ENCODE measurements at places on chromosomes 3 and 15.

- DNase-seq: peak; percentile 45
Measured at GRCh38 chr3:47441796-47442551, 33.8 kb downstream of the SCAP start.

GRCh38 chr3:168618827-168619470, 523.2 kb upstream of the GOLIM4 start:
- DNase-seq: no peak

DNA sequence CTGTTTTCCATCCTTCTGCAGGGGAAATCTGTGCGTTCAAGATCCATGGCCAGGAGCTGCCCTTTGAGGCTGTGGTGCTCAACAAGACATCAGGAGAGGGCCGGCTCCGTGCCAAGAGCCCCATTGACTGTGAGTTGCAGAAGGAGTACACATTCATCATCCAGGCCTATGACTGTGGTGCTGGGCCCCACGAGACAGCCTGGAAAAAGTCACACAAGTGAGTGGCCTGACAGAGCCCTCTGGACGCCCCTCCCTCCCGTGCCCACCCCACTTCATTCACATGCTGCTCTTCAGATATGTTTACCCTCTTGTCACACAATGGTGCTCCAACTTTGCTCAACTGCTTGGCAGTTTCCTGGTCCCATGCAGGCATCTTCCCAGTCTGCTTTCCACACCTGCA, 274.3 kb upstream of the TRIM42 start:
- no peak for DNase-seq

- no peak for DNase-seq
Measured at GRCh38 chr3:73036694-73037591, 24.5 kb upstream of the EBLN2 start.

DNA sequence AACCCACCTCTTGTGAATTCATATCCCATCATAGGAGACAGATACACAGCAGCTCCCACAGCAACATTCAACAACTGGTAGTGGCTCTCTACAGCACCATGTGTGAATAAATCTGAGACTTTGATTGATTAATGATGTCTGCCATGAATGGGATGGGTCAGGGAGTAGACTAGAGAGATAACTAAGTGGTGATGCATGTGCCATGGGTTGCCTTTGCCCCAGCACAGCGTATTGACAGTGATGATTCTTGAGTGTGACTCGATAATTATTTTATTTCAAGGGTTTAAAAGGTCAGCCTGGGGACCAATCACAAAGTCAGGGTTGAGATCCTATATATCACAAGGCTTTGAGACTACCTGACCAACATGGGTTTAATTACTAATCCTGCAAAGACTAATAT, 295.9 kb downstream of the PTPRG start:
- DNase-seq: no peak

DNA sequence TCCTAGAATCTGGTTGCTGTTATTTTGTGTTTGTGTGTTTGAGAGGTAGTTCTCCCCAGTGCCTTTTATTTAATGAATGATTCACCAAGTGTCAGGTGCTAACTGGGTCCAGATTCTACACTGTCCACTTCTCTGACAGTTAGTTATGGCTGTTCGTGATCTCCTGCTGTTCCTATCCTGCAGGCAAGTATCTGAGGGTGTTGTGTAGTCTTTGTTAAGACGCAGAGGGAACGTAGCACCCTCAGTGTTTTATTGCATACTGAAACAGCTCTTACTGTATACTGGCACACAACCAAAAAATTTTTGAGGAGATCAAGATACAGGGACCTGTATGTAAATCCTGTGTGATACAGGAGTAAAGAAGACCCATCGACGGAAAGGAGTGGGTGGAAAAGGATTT, 1271.3 kb downstream of the ROBO1 start:
- peak; percentile 5 for DNase-seq

GRCh38 chr3:84893211-84893610, 65.6 kb upstream of the CADM2 start:
- no peak for DNase-seq

- DNase-seq: no peak
Measured at GRCh38 chr3:194281766-194282165, 69.4 kb downstream of the CPN2 start.
